Stimulated activated CD8-positive, alpha-beta memory T cell treated with anti-CD3 and anti-CD28 coated beads, Interleukin-4, amount 100 ng/mL, for 4 hours (primary cell): ENCODE measurements at places on chromosomes 5 and 9.

DNA sequence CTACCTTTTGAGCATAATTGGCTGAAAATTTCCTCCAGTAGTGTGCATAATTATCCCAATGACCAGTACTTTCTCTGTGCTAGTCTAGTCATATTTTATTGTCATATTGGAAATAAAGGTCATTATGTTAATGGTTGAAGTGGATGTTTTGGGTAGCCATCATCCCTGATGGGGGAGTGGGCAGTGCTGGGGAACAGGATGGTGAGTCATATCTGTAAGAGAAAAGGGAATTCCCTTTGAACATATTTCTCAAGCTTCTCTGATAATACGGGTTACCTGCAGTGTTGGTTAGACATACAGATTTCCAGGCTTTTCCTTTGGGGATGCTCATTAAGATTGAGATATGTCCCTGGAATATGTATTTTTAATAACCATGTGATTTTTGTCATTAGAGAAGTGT is 33.3 kb upstream of the SPATA31D4 start:
- no peak for DNase-seq

GRCh38 chr9:100811643-100812042 is 216.9 kb upstream of the PLPPR1 start:
- DNase-seq: no peak

- DNase-seq: no peak
Observed at GRCh38 chr5:8839361-8840055, 706.4 kb downstream of the SEMA5A start.

DNA sequence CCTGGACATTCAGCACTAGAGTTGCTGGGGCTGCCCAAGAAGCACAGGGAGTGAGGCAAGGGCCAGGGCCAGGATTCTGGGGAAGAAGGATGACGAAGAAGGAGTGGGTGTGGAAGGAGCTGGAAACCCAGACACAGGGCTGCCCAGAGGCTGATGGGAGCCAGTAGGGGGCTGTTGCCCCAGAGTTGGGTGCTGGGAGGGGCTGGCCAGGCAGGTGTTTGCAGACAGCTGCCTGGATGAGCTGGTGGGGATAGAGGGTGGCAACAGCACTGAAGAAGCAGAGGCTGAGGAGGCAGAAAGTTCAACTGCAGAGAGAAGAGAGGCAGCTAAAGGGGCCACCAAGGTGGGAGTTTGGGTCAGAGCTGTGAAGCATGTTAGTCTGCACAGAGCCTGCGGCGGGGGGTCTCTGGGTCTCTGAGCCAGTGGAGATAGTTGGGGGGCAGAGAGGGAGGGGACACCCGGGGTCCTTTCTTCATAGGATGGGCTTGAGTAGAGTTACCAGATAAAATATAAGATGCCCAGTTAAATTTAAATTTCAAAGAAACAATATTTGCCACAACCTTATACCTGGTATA is 2.5 kb upstream of the AQP7 start:
- no peak for DNase-seq

DNA sequence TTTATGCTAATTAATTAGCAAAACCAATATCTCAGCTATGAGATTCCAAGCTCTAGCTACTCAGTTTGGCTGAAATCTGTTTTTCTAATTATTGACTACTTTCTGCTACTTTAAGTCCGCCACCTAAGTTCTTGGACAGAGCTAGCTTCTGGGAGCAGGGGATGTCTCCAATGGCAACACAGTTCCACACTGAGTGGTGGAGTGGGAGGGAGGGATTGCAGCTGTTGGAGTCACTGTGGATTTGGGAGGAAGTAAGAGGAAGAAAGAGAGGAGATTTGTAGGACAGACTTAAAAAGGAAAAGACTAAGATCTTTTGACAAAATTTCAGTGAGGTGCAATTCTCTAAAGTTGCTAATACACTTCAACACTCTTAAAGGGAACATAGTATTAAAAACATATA is 450.8 kb downstream of the NFIB start:
- DNase-seq: no peak

- DNase-seq: no peak
Observed at GRCh38 chr5:177494346-177495195, 2.8 kb downstream of the PDLIM7 start.

DNA sequence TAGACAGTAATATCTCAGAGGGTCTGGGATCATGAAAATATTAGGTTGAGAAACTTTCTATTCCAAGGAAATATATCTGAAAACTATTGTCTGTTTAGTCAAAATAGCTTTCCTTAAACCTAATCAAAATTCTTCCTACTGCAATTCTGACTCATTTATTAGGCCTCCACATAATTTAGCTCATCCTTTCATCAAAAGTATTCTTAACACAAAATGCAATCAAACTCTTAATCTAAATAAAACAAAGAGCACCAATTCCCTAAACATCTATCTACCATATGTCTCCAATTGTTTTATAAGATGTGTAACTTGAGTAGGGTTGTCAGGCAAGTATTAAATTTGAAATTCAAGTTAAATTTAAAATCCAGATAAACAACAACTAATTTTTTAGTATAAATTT is 142.1 kb downstream of the PLK2 start:
- no peak for DNase-seq

DNA sequence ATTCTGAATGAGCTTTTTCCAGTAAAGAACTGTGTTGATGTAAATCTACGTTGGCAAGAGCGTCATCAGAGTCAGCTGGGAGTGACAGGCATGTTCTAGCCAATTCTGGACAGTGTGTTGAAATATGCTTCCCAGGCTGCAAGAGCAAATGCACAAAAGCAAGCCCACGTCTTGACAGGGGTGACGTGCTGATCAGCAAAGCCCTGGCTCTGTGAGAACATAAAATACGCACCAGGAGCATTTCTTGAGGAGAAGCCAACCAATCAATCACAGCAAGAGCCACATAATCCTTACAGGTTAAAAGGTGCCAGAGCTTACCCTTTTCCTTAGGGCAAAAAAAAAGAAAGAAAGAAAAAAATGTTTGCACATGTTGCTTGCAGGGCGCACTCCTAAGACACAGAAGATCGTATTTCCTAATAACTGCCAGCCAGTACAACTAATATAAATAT is 148.1 kb downstream of the PDE4D start:
- DNase-seq: no peak

DNA sequence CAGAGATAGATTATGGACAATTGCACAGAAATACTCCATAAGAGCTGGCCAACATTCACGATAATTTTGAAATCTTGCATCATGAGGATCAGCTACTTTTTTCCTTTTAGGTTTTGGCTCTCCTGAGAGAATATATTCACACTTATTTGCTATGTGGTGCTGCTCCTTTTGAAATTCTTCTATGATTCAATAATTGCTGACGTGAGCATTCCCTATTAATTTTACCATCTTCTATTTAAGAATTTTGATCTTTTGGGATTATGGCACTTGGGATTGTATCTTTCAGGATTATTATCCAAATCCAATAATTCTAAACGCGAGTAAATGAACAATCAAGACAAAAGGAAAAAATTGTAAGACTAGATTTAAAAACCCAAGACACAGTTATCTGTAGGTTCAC is 358.8 kb downstream of the ELAVL2 start:
- no peak for DNase-seq

DNA sequence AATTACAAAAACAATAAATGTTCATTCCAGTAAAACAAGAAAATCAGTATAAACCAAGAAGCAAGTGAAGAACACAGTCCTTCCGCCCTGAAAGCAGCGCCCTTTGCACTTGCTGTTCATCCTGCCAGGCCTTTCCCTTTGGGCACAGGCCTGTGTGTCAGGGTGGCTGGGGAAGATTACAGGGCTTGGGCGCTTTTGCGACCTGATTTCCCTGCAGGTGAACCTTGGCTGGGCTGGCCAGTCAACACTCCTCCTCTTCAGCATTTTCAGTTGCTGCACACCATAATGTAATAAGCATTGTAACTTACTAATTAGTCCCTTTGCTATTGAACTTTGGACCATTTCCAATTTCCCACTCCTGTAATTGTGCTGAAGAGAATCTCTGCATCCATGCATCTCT is 38.6 kb upstream of the TDRD7 start:
- DNase-seq: no peak
